Glutamatergic neuron (in vitro differentiated cells): ENCODE measurements at places on chromosomes 11 and 22. TPM values are rescaled to one million over a fixed set of nuclear protein-coding genes. Genes with fewer than 3 reads are reported as not detected.
A peak's percentile ranks its signal among the peaks of the same experiment; 100 is the strongest.

The CHADL gene
- total RNA-seq: 0.27 TPM

The PKNOX2 gene
- 8.7 TPM for total RNA-seq

The KCNK4 gene
- 0.47 TPM for total RNA-seq

The SELENOM gene
- 40.9 TPM for total RNA-seq

The TRIM48 gene
- not detected for total RNA-seq

The RBMXL2 gene
- total RNA-seq: not detected

The NUDT8 gene
- 5.8 TPM for total RNA-seq

DNA sequence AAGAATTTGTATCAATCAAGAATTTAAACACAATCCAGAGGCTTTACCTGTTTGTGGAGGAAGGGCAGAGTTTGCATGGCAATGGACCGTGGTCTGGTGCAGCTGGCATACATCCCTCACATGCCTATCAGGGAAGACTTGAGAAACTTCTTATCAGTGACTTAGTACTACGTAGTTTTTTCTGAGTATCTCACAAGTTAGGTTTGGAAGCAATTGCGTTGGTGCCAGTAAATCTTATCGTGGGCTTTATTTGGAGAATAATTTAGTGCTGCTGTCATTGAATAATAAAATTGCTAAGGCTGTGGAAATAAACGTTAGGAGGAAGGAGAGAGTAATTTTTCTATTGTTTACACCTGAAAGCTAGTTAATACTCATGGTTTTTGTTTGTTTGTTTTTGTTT, 72.3 kb downstream of the PRMT3 start:
- DNase-seq: no peak

- DNase-seq: no peak
Observed at GRCh38 chr22:37284805-37285355, 2.6 kb downstream of the CYTH4 start.

- DNase-seq: no peak
Observed at GRCh38 chr11:27995083-27995482, 112.9 kb downstream of the KIF18A start.

- peak; percentile 37 for DNase-seq
Observed at GRCh38 chr11:11659567-11660362, 38.0 kb upstream of the GALNT18 start.

- DNase-seq: no peak
Observed at GRCh38 chr11:126991596-126991995, 9.0 kb downstream of the KIRREL3 start.

DNA sequence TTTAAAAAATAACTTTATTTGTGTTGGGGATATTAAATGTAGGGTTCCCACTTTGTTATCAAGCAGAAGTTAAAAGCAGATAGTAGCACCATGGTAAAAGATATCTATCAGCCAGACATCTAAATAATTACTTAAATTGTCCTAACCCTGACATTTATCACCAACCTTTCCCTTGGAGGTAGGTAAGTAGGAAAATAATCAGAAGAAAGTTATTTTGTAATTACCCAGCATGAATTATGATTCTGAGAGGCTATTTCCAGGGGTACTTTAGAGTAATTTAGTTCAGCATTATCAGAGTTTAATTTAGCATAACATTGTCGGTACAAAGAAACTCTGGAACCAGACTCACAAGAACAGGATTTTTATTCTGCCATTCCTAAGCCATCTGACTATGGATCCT, 23.2 kb upstream of the LRRC55 start:
- DNase-seq: no peak

GRCh38 chr11:64856382-64857227, 12.2 kb upstream of the CDC42BPG start:
- DNase-seq: no peak

GRCh38 chr11:102223859-102224258, 93.4 kb upstream of the BIRC3 start:
- no peak for DNase-seq

DNA sequence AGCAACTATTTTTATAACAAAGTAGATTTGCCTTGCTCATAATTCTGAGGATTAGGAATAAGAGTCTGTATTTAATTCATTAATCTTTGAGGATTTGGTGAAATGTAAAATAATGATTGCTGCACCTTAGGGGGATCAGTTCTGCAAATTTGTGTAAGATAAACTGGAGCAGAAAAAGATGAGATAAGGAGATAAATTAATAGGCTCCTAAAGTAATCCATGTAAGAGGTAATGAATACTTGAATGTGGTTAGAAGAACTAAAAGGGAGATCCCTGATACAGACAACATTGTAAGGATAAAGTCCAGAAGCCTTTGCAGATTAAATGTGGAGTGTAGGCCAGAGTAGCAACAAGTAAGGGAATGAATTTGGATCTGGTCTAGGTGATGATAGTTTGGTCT, 45.6 kb downstream of the PDHX start:
- no peak for DNase-seq

DNA sequence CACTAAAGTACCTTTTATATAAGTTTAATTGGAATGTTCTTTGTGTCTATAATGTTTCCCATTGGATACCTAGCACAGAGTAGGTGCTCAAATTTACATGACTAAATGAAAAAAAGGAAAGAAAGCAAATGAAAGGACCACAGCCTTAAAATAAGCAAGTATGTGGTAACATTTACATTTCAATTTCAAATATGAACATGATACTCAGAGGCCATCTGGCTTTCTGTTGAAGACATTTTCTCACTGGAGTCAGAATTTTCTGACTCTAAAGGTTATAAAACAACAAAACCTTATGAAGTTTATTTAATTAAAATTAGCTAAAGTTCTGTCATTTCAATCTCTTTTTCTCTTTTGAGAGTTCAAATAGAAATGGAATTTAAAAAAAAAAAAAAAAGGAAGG, 904 bp upstream of the ANGPTL5 start:
- DNase-seq: no peak

DNA sequence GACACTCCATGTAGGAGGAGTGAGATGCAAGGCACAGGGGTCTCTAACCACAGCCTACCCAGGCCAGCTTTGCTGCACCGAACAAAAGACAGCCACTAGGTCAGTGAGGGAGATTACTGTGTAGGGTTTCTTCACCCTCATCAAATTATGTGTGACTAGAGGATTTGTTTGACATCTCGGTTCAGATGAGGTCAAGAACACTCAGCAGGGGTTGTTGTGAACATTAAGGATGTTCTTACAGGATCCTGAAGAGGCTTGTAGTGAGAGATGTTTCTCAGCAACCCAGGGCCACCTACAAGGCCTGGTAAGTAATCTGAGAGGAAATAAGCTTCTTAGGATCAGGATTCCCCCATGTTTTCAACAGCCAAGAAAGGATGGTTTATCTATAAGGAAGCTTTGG, 202.1 kb downstream of the NXPE2 start:
- no peak for DNase-seq

GRCh38 chr11:75425422-75425821, 7.6 kb downstream of the KLHL35 start:
- DNase-seq: no peak

- no peak for DNase-seq
Observed at GRCh38 chr22:37314315-37315074, 32.2 kb downstream of the CYTH4 start.

DNA sequence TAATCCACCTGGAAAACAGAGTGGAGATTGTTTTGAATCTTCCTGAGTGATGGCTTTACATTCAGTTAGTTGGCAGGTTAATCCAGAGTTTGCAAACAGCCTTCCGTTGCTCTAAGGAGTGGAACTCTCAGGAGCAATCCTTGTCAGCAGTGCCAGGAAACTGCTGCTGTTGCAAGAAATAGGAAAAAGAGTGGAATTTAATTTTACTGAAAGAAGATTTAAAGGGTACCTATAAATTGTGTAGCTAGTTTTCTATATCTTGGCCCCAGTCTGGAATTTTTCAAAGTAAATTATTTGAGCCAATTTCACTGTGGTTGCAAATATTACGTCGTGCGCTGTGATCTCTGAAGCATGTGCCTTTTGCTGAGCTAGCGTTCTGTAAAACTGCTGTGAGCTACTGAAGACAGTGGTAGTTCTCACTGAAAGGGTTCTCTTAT, 55.5 kb upstream of the SLC5A12 start:
- no peak for DNase-seq
